Hippocampal formation (tissue), 2 donors: ENCODE measurements at places on chromosomes 1 and 21.

- no peak for DNase-seq
These were observed 178.6 kb upstream of the NRIP1 start for GRCh38 chr21:15243406-15243805.

DNA sequence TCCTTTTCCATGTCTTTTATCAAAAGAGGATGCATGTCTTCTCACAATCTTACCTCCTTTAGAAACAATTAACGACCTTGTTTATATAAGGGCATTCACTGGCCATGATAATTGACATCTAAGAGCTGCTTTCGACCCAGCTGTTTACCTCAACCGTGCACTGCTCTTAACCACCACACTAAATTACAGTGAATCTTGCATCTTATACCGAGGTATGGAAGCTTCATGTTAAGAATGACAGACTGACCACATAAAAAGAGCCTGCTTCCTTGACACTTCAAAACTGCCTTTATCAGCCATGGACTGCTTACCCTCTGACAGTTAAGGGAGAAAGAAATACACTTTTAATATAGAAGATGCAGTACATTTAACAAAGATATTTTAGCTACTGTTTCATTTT is 301.7 kb upstream of the LYPLAL1 start:
- no peak for DNase-seq

DNA sequence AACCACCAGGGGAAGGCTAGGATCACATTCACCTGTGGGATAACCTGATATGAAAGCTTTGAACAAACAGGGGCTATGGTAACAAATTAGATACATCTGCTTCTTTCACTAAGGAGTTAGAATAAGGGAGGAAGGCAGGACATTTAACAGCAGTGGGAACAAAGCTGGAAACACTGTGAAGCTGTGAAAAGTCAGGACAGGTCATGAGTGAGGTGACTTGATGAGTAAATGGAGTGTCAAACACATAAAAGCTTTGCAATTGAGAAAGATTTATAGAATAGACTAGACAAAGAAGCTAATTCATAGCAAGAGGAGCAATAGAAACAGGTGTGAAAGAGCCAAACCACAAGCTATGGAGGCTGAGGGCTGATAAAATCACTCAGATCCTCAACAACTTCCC is 110.0 kb downstream of the ASTN1 start:
- no peak for DNase-seq

- DNase-seq = no peak
These were observed 73.4 kb downstream of the ZP4 start for GRCh38 chr1:237817277-237817676.

DNA sequence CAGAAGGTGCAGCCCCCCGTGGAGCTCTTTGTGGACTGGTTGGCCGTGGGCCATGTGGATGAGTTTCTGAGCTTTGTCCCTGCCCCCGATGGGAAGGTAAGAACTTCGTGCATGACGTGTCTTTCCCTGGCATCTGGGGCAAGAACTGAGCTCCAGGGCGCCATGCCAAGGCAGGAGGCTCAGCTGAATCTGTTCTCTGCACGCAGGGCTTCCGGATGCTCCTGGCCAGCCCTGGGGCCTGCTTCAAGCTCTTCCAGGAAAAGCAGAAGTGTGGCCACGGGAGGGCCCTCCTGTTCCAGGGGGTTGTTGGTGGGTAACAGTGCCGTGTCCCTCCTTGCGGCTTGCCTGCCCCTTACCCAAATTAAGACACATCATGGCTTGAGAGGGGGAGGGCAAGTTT is 27.7 kb downstream of the PADI3 start:
- no peak for DNase-seq

- no peak for DNase-seq
These were observed 15.7 kb upstream of the ATP13A2 start for GRCh38 chr1:17027403-17027802.

DNA sequence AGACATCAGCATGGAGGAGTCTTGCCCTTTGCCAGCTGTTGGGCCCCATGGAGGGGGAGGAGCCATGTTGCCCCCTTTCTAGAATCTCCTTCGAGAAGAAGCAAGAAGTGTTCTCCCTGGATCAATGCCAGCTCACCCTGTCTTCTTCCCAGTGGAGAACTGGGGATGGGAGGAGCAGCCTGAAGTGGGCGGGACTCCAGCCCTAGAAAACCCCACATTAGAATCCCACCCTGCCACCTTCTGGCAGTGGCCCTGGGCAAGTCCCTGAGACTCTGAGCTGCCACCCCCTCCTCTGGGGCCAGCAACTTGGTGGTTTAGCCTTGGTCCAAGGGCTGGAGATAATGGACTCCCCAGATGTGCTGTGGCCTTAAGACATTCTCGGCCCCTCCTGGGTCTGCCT is 51.7 kb downstream of the PAX7 start:
- DNase-seq = no peak

DNA sequence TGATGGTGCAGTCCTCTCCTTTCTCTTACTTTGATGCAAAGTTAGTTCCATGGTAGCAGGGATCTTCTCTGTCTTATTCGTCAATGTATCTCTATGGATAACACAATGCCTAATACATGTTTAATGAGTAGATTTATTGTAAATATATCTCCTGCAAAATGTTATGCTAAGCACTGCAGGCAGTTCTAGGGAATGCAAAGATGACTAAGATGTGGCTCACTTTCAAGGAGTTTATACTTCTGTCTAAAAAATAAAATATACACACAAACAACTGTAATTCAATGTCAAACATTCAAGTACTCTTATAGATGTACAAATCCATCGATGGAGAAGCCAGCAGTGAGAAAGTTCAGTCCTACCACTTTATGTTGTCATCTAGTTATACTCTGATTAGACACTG is 194.3 kb downstream of the KCTD3 start:
- no peak for DNase-seq

DNA sequence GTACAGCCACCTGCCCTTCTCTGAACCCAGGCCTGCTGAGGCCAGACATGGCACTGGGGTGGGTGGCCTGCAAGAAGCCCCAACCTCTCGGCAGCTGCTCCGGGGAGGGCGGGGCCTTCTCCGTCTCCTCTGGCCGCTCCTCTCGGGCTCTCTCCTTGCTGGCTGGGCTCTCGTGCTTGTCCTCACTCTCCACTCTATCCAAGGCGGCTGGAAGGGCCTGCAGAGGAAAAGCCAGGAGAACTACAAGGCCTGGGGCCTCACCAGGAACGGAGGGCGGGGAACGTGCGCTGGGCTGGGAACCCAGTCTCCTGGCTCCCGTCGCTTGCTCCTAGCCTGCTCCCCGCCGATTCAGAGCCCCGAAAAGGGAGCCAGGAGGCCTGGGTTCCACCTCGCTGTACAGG is 59.1 kb downstream of the CHD5 start:
- no peak for DNase-seq

DNA sequence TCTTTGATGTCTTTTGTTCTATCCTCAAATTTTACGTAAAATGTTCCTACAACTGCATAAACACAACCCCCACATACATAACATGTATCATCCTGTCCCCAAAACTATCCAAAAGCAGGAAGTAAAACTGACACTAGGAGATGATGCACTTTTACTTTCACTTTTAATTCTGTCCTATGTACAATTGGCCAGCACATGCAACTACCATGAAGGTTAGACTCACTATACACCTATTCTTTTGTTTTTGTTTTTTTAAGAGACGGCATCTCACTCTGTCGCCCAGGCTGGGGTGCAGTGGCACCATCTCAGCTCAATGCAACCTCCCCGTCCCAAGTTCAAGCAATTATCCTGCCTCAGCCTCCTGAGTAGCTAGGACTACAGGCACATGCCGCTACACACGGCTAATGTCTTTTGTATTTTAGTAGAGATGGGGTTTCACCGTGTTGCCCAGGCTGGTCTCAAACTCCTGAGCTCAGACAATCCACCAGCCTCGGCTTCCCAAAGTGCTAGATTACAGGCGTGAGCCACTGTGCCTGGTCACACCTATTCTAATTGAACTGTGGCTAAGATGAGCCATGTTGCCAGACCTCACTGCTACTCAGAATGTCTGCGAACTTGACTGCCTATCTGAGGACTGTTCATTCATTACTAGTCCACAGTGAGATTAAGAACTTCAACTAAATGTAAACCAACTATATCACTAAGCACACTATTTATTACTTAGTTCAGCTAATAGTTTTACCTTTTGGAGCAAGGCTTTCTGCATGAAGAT is 48.0 kb downstream of the TOR3A start:
- no peak for DNase-seq

GRCh38 chr1:14242870-14243269 is 355.6 kb upstream of the KAZN start:
- no peak for DNase-seq

GRCh38 chr1:3410142-3410925 is 44.1 kb upstream of the ARHGEF16 start:
- DNase-seq = peak; percentile 66

GRCh38 chr1:59172693-59173092 is 124.2 kb upstream of the FGGY start:
- DNase-seq = no peak

DNA sequence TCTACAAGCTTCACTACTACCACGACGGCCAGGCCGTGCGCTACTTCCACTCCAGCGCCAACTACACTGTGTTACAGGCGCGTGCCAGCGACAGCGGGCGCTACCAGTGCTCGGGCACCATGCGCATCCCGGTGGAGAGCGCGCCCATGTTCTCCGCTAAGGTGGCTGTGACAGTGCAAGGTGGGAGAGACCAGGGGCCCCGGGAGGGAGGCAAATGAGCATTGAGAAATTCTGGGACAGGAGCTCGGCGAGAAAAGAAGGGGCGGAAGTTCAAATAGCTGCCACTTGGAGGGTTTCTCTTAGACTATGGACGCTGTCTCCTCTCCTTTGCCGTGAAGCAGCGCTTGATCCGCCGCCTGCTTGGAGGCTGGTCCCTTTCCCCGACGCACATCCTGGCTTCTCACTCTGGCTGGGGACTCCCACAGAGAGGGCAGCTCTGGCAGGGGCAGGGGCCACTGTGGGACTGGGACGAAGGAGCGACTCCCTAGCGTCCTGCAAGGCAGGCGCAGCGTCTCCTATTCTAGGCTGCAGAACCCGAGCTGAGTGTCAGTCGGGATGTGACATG is 4.6 kb downstream of the FCRLB start:
- peak; percentile 63 for DNase-seq

DNA sequence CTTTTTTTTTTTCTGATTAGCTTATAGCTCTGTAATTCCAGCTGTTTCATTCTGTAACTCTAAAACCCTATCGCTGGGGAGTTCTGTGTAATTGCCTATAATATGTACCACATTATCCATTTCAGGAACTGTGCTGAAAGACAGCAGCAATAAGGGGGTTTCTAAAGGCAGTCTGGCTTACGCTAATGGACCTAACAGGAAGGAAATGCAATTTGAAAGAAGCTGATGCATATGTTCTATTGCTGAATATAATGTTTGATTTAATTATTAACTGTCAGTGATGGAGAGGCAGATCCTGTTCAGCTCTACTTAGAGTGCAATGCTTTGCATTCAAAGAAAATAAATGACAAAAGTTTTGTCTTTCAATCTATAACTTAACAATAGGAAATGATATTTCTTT is 209.4 kb upstream of the SNX7 start:
- no peak for DNase-seq

- no peak for DNase-seq
These were observed 161.5 kb downstream of the GRIK3 start for GRCh38 chr1:36872858-36873257.

DNA sequence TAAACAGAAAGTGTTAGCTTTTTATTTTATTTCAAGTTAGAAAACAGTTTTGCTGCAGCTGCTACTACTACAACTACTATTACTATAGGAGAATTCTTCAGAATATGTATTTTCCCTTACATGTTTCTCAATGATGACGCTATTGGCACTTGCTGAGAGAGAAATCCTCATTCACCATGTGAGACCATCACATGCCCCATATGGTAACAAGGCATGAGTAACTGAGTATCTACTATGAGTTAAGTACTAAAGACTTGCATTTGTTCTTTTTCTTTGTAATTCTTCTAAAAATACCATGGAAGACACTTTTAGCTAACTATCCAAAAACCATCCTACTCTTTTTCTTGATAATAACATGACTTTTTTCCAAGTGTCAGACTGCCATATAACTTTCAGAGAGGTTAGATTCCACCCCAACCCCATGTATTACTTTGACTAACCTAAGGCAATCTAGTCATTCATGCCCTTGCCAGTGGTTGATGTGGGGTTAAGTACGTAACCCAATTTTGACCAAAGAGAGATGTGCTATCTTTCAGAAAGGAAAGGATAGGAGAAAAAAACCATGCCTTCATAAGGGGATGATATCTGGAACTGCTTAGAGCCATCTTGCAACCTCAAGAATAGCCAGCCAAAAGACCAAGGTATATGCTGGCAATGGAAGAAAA is 42.9 kb downstream of the COP1 start:
- no peak for DNase-seq

GRCh38 chr1:47810964-47811682 is 186.1 kb downstream of the TRABD2B start:
- DNase-seq = no peak

DNA sequence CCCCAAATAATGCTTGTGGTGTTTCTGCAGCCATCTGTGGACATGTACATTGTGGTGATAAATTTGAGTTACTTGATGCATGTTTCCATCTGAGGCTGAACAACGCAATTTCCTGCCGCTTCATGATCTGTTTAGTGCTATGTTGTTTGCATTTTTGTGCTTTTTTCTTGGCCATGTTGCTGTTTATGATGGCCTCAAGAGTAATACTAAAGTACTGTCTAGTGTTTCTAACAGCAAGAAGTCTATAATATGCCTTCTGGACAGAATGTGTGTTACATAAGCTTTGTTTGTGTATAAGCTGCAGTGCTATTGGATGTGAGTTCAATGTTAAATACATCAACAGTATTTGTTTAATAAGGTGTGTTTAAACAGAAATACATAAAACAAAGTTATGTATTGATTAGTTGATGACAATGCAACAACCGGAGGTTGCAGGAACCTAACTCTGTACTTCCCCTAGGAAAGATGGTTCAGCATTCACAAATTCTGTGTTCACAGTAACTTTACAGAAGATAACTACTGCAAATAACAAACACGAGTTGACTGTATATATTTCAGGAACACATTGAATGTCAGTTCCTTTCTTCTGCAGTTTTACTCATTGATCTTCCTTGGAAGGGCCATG is 114.8 kb upstream of the USP24 start:
- DNase-seq = no peak

GRCh38 chr1:68819190-68819829 is 322.4 kb upstream of the DEPDC1 start:
- no peak for DNase-seq
